GM06990 (cell line): ENCODE measurements at places on chromosomes 7 and 10.
A peak's percentile ranks its signal among the peaks of the same experiment; 100 is the strongest.

- no peak for DNase-seq
These were observed 114.5 kb downstream of the CACNB2 start for GRCh38 chr10:18254692-18255091.

- DNase-seq: peak; percentile 74
These were observed 131.1 kb downstream of the KCND2 start for GRCh38 chr7:120404042-120404441.

- DNase-seq: no peak
These were observed 31.7 kb downstream of the GALNTL5 start for GRCh38 chr7:151987748-151988529.

DNA sequence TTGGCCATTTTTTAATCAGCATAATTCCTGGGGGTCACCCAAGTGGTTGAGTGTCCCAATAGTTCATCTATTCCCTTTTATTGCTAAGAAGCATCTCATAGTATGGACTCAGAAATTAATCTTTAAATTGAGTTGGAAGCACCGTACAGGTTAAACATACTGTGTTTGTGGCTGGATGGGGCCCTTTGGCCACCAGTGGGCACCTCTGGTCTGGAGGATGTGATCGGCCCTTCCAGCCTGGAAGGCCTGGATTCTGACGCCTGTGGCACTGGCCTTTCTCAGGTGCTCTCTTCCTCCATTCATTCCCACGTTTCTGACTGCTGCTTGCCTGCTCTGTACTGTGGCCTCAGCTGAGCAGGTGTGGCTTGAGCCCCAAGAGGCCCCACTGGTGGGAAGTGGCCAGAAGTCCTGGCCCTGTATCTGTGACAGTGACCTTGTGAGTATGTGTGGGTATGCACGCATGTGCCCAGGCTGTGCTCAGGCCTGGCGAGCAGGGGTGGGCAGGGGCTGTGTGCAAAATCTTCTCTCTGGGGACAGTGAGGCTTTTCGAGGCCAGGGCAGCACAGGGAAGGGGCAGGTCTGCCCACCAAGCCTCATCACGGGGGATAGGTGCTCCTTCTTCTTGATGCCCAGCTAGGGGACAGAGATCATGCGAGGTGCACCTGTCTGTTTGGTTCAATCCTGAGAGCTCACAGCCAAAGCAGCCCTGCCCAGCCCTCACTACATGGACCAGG, 30.1 kb downstream of the LDB3 start:
- no peak for DNase-seq

GRCh38 chr7:5797716-5798115, 16.3 kb upstream of the RNF216 start:
- DNase-seq: no peak

DNA sequence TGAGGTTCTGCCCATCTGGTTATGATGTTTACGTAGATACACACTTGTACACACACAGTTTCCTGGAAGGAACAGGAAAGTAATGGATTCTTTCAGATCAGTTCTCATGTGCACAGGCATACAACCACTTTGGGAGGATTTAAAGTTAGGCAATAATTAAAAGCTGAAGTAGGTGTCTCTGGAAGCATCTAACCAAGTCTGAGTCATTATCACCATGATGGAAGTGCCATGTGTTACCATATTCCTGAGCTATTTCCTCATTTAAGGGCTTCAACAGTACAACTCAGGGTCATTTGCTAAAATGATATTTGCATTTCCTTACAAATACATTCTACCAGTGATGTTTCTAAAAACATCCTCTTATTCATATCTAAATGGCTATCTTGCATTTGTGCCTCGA, 41.4 kb upstream of the BET1 start:
- no peak for DNase-seq

GRCh38 chr10:131477457-131478121, 166.1 kb upstream of the TCERG1L start:
- DNase-seq: no peak

DNA sequence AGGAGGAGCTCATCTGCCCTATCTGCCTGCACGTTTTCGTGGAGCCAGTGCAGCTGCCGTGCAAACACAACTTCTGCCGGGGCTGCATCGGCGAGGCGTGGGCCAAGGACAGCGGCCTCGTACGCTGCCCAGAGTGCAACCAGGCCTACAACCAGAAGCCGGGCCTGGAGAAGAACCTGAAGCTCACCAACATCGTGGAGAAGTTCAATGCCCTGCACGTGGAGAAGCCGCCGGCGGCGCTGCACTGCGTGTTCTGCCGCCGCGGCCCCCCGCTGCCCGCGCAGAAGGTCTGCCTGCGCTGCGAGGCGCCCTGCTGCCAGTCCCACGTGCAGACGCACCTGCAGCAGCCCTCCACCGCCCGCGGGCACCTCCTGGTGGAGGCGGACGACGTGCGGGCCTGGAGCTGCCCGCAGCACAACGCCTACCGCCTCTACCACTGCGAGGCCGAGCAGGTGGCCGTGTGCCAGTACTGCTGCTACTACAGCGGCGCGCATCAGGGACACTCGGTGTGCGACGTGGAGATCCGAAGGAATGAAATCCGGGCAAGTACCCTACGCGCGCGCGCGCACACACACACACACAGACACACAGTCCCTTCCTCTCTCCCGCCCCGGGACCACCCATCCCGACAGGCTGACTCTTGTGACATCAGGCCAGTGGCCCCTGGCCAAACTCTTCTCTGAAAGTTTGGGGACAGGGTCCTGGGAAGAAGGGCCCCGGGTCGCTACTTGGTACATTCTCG, 538 bp downstream of the TRIM8 start:
- peak; percentile 90 for DNase-seq

- DNase-seq: no peak
These were observed 50.4 kb downstream of the IGF2BP3 start for GRCh38 chr7:23419845-23420244.

- DNase-seq: no peak
These were observed 38.6 kb downstream of the ZNF25 start for GRCh38 chr10:37937864-37938263.

- DNase-seq: no peak
These were observed 28.7 kb upstream of the SEPHS1 start for GRCh38 chr10:13376746-13377145.

DNA sequence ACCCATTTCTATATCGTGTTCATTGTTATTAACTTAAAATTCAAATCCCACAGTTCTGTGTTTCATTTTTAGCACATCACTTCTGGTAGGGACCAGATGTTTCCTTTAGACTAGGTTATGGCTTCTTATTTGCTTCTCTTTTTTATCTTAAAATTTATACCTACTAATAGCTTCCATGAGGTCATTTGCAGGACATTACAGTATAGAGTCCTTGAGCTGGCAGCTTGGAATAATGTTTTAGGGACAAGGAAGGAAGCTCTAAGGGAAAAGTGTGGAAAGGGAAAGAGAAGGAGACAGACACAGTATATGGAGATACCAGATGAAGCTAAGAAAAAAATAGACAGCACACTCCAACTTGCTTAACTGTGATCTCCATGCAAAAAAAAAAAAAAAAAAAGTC, 48.8 kb upstream of the CD36 start:
- DNase-seq: no peak

GRCh38 chr10:87723500-87723899, 63.8 kb downstream of the PAPSS2 start:
- no peak for DNase-seq

DNA sequence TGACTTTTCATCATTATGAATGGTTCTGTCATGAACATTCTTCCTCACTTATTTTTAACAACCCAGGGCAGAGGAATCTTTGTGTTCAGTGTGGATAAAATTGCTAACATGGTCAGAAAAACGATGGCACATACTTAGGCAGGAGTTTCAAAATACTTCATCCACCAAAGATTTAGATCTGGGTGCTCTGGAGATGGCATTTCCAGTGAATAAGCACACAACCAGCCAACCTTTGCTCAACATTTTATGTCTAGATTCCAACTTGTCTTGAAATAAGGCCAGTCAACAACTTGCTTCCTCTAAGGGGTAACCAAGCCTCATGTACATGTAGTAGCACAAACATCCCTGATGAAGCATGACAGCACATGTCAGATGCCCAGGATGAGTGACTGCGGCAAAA, 33.4 kb upstream of the ADRB1 start:
- DNase-seq: no peak

DNA sequence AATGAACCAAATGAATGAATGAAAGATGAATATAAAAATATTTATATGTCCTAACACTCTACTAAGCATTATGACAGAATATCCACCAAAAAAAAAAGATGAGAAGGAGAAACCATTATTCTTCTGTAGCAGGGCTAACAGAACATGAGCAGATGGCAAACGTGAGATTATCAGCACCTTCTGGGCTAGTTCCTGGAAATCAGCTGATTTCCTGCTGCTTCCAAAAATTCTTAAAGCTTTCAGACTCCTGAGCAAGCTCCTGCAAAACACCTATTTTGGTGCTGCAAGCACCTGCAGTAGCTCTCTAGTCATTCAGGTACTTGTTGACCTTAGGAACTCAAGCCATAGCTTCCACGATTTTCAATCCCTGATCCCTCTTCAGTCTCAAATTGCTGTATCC, 51.8 kb downstream of the NPSR1 start:
- DNase-seq: no peak

DNA sequence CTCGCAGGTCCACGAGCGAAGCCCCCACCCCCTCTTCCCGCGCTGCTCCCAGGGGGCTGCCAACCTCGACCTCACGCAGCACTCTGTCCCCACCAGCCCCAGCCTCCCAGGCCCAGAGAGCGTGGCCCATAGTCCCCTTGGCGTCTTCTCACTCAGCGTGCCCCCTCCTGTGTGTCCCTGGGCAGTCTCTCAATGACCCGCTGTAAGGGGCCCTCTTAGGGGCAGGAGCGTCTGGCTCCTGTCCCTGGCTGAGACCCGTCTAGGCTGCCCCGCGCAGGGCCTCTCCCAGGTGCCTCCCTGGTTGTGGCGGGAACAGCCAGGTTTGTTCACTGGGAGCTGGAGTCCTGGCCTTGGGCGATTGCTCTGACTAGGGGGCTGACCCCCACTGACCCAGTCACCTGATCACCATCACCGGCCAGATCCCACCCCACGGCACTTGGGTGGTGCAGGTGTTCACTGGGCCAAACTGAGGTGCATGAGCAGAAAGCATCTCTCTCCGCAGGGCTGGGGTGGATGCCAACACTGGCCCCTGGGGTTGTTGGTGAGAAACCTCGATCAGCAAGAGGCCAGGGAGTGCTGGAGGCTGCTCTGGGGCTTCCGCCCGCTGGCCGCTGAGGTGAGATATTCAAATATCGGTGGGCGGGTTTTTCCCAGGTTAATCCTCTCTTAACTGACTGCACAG, 12.6 kb upstream of the WDFY4 start:
- DNase-seq: peak; percentile 80

DNA sequence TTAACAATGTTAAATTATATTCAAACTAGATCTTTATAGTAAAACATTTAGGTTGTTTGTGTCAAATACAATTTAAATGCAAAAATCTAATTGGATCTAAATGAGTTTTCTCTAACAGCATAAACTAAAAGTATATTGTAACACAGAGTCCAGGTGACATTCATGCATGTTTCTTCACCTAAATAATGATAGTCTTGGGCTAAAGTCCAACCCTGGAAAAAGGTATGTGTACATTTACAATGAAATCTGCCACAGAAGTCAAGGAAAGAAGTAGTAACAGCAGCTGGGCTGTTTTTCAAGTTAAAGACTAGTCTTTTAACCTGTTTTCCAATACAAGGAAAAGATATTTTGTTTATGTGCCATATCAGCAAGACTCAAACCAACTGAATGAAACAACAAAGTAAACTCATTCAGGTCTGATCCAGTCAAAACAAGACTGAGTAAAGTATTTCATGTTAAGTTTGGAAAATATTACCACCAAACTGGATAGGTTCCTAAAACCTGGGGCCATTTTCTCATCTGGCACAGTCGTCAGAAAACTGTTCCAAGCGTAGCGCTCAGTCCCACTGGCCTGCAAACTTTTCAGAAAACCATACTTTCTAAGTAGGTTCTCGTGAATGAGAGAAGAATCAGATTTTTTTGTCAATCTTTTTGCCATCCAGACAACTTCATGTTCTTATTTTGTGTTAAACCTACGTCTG, 349.2 kb downstream of the HGF start:
- DNase-seq: no peak

DNA sequence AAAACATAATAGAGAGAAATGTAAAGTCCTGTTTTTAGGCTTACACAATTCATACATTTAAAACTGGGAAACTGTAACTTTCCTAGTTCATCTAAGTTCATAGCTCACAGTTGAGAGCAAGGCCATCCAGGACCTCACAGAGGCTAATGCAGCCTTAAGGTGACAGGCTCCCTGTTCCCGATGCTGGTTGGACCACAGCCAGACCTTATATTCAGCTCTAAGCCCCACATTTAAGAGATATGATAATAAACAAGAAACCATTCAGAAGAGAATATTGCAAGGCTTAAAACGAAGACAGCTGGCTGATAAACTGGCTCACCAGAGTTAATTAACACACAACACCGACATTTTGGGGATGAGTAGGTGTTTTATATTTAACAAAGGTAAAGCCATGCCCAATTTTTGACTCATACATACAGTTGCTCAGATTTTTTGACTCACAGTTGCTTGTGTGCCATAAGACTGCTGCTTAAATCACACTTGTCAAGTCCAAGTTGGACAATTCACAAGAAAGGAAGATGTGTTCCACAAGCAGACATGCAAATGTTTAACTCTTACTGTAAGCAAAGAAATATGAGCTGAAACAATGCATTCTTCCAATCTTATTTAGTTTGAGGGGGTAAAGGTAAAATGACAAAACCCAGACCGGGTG, 41.1 kb upstream of the TMEM213 start:
- DNase-seq: no peak

DNA sequence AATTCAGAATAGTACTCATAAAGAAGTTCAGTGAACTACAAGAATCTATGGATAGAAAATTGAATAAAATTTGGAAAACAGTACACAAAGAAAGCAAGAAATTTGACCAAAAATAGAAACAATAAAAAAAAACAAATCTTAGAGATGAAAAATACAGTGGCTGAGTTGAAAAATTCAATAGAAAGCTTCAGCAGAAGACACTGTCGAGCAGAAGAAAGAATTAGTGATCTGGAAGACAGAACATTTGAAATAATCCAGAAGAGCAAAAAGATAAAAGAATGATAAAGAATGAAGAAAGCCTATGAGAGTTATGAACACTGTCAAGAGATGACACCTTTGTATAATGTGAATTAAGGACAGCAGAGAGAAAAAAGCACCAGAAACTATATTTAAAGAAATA, 480.6 kb downstream of the SDK1 start:
- no peak for DNase-seq

DNA sequence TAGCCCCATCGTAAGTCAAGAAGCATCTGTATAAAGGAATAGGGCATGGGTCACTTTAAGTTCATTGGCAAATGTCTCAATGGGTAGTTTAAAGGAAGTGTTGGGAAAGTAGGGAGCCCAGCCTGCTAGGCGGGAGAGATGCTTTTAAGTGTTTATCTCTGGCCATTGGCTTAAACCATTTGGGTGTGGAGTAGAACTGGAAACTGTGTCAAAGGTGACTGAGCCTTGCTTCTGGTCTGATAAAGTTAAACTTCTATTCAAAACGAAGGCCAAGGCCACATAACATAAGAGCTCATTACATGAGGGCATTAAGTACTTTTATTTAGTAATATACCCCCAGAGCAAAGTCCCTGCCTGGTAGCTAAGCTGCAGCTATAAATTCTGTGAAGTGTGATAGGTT, 148.7 kb downstream of the SPAG6 start:
- no peak for DNase-seq
